Hematopoietic multipotent progenitor cell treated with erythropoietin and hydrocortisone succinate and interleukin-3 and kit ligand, for 15 days (in vitro differentiated cells): ENCODE measurements at places on chromosomes 6 and 20.

DNA sequence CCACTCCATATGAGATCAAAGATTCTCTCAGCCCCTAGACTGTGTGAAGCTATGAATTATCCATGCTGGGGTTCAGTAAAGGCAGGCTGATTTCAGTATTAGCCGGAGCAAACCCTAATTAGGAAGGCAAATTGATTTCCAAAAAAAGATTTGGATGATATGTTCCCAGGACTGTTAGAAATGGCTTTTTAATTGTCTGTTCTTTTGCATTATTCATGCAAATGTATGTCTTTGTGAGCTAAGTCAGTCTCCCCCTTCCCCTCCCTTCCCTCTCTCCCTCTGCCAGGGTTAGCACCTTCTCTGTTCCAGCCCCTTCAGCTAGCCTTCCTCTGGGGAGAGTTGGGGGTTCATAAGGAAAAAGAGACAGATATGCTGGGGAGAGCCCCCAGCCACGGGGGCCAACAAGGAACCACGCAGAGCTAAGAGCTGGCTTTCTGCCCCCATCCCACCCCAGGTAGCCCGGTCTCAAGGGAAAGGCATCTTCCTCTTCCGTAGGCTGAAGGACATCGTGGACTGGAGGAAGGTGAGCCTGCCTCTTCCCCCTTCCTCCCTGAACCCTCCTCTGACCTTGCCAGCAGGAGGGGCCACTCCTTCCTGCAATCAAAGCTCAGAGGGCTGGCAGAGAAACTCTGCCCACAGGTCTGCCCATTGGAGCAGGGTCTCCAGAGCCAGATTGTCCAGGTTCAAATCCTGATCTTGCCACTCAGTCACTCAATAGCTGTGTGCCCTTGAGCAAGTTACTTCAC is 32.3 kb downstream of the PDRG1 start:
- no peak for DNase-seq

DNA sequence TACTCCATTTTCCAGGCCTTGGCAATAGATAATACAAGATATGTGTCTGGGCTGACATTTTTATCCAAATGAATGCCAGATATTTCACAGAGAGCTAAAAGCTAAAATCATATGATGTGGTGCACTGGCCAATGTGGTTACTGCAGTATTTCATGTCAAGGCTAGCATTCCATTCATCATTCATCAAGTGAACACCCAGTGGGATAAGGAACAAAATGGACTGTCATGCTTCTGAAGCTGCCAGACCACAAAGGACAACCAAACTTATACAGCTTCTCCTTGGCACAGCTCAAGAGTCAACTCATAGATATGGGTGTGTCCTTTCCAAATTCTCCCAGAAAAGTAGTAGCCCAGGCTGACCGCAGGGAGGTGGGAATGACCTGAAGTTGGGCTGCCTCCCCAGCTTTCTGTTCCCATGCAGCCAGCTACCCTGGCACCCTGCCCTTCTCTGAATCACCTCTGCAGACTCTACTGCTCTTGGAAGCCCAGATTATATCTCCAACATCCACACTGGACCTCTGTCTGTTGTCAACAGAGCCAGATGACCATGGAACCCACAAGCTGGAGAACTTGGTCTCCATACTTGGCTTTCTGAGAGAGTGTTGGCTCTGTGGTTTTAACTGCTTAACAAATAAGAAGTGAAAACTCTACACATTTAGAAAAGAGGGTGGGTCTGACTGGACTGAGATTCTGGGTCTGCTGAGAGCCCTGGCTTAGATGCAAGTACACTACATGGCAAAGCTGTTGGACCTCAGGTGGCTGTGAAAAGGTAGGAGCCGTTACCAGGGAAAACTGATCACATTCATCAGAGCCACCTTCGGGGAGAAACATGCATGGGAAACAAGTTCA is 122.8 kb downstream of the ALDH8A1 start:
- no peak for DNase-seq

DNA sequence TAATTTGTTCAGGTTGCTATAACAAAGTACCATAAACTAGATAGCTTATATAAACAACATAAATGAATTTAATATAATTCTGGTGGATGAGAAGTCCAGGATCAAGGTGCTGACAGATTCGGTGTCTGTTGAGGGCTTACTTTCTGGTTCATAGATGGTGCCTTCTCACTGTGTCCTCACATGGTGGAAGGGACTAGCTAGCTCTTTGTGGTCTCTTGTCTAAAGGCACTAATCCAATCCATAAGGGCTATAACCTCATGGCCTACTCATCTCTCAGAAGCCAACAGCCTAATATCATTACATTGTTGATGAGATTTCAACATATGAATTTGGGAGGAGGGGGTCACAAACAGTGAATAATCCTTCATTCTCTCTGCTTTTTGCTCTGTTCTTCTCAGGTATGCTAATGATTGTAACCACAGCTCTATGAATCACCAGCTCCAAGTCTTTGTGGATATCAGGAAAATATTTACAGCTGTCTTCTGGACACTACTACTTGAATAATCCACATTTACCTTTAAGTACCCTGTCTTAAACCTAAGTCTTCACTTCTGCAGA is 122.3 kb downstream of the NKAIN2 start:
- no peak for DNase-seq

DNA sequence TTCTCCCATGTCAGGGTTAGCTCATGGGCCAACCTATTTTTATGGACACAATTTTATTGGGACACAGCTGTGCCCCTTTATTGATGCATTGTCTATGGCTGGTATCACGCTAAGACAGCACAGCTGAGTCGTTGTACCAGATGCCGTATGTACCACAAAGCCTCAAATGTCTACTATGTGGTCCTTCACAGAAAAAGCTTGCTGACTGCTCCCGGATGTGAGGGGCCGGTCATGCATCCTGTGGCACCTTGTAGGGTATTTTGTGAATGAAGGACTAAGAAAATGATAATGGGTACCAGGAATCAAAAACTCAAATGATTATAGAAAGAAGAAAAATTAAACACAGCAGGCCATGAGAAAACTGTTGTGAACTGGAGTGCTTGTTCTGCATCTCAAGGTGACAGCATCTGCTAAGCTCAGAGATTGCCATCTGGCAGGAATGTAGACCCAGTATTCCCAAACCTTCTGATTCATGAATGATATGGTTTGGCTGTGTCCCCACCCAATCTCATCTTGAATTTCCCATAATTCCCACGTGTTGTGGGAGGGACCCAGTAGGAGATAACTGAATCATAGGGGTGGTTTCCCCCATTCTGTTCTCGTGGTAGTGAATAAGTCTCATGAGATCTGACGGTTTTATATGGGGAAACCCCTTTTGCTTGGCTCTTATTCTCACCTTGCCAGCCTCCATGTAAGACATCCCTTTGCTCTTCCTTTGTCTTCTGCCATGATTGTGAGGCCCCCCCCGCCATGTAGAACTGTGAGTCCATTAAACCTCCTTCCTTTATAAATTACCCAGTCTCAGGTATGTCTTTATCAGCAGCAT is 248.5 kb downstream of the TSHZ2 start:
- DNase-seq: no peak

DNA sequence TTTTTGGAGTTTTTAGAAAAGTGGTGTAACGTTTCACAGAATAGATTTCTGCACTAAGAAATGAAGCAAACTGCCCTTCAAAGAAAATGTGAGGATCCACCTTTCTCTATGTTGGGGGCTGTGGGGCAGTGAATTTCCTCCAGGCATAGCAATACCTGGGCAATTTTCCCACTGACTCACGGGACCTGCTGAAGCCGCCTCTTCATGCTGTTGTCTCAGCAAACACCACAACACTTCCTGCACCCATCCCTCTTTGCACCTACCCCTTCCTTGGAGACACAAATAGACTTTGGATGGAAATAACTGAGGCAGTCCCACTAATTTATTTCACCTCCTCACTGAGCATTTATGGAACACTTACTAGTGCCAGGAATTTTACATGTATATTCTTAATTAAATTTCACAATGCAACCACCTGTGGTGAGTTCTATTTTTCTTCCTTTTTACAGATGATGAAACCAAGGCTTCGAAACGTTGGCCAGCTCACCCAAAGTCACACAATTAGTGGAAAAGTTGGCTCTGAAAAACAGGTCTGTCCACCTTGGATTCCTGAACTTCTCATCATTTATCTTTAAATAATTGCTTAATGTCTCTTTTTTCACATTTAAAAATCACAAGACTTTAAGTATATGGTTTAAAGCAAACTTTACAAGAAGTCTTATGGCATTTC is 17.2 kb upstream of the ADGRF1 start:
- no peak for DNase-seq

GRCh38 chr20:11267762-11268335 is 594.0 kb upstream of the JAG1 start:
- DNase-seq: no peak

DNA sequence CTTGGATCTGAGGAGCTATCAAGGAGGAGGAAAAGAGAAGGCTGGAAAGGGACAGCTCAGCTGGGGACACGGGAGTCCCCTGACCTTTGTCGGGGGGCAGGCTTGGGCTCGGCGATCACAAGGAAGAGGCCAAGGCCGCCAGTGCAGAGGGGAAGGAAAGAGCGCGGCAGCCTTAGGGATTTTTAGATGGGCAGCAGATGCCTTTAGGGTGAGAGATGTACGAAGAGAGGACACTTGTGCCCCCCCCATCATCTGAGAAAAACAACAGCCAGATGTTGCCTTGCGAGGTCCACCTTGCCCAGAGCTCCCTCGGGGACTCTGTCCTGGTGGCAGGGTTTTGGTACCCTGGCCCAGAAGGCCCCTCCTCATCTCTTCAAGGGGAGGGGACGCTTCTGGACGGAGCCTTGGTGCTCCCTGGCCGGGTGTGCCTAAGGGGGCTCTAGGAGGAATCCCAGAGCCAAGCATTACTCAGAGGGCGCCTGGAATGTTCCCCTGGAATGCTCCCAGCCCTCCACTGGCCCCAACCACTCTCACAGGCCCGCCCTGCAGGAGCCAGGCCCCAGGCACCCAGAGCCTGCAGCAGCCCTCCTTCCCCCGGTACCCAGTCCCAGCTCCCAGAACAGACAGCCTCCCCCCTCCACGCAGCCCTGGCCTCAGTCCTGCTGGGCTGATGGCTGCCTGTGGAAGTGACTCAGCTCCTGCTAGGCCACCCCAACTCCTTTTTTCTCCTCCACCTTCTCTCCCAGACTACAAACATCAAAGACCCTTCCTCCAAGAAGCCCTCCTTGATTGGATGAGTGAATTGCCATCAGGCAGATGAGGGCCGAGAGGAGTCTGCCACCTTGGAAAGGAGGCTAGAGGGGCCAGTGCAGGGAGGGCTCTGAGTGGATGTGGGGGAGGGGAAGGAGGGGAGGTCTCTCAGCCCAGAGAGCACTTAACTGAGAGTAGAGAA is 1.8 kb downstream of the ADAM33 start:
- no peak for DNase-seq

DNA sequence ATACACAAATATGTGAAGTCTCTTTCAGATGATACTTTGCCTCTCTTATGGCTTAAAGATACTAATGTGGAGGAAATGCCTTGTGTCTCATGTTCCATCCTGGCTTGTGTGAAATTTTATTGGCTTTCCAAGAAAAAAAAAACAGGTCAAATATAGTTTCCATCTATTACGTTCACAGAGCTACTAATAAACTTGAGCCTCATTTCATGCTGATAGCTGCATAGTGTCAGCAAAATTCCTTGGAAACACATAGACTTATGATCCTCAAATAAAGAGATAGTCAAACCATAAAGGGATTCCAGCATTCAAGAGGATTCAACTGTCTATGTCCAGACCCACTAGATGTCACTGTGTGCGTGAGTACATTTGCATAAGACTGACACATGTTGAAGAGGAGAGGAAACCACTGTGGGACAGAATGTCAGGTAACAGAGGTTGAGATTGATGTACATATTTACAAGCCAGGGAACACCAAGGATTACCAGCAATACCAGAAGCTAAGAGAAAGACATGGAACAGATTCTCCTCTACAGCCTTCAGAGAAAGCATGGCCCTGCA is 266.6 kb downstream of the COL12A1 start:
- no peak for DNase-seq

DNA sequence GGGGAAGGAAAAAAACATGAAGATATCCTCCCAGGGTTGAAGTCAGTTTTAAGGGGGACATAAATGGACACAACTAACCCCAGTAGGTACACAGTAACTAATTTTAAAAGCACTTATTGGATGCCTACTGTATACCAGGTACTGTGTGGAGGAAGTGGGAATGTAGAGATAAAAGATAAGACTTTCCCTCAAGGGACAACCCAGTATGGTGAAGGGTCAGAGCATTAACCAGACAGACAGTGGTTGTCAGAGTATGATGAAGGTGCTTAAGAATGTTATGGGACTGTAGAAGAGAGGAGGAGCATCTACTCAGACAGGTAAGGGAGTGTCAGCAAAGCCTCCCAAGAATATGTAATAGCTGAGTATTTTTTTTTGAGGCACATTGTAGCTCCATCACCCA is 906 bp downstream of the ABCF1 start:
- no peak for DNase-seq

GRCh38 chr6:115667478-115668026 is 393.1 kb downstream of the FRK start:
- DNase-seq: no peak

DNA sequence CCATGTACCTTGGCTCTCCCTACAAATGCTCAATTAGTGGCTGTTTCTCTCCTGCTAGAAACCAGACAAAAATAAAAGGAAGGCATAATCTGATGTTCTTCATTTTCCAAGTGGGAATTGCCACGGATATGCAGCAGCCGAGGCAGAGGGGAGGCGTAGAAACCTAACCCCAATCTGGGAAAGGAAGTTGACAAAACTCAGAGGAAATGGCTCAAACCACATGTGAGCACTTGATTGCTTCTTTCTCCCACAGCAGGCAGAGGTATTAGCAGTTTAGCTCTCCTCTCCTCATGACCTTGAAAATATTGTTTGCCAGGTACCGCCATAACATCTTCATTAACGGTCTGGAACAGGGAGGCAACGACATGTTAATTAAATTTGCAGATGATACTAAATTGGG is 3.8 kb upstream of the MLN start:
- DNase-seq: no peak

- no peak for DNase-seq
Measured at GRCh38 chr6:124283486-124283885, 479.8 kb downstream of the NKAIN2 start.

DNA sequence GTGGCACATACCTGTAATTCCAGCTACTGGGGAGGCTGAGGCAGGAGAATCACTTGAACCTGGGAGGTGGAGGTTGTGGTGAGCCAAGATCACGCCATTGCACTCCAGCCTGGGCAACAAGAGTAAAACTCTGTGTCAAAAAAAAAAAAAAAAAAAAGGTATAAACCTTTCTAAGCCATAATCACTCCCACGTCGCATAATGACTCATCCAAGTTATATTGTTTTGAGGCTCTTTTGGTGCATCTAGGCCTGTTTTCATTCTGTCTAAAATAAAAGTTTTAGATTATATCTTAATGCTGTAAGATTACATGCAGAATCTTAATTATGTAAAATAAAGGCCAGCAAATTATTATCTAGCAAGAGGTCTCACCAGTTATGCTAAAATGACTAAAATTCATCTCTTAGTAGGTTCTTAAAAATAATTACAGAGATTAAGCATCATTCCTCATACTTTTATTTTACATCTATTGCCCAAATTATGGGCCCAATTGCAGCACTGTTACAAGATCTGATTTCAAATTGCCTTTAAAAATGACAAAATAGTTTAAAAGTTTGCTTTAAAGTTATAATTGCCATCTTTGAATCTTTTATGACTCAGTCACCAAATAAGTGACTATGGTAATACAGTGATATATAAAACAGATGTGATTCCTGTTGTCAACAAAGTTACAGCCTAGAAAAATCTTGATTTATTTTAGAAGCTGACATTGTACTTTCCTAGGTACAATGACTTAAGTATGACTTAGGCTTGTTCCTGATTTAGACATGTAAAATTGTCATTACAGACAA is 10.4 kb upstream of the SUMO4 start:
- DNase-seq: no peak
